ENCODE measurements at places on chromosomes 1 and 21.

DNA sequence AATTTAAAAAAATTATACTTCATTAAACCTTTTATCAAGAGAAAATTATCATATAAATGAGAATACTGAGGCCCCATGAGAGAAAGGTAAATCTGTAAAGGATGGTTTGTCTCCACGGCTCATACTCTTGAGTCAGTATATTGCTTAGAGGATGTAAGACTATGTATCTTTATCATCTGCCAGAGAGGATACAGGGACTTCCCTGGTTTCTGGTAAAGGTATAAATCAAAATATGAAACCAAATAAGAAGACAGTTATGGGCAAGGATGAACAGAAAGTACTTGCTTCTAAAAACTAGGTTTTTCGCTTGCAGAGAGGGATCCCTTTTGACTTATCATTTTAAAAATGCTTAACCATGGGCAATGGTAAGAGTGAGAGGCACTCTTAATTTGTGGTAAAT, 112.4 kb downstream of the POU2F1 start:
- DNase-seq, result no peak

GRCh38 chr1:50665413-50665812, 242.2 kb upstream of the DMRTA2 start:
- no peak for DNase-seq

DNA sequence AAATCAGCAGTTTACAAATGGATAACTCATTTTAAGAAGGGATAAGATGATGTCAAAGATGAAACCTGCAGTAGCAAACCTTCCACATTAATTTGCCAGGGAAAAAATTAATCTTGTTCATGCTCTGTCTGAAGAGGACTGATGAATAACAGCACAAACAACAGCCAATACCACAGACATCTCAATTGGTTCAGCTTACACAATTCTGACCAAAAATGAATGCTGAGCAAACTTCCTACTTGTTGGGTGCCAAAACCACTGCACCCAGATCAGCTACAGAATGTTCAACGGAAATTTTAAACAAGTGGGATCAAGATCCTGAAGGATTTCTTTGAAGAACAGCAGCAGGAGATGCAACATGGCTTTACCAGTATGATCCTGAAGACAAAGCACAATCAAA, 98.3 kb downstream of the COQ8A start:
- no peak for DNase-seq

GRCh38 chr21:46114963-46115362, 17.1 kb downstream of the COL6A2 start:
- no peak for DNase-seq

GRCh38 chr1:82465024-82465423, 664.3 kb downstream of the ADGRL2 start:
- DNase-seq, result no peak

DNA sequence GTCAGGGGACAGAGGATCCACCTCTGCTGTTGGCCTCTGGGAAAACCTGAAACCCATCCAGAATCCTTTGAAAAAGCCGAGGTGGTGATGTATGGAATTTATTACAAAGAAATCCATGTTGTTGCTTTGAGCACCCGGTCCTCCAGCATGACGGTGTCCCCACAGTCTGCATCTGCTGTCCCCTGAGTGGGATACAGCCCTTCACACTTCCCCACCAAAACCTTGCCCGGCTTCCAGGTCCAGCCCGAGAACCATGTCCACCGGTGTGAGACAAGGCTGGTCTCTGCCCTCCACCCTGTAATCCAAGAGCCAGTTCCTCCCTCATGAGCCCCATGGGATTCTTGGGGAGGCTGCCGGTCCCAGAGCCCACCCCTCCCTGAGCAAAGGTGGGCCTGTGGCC, 70.5 kb downstream of the STUM start:
- no peak for DNase-seq

DNA sequence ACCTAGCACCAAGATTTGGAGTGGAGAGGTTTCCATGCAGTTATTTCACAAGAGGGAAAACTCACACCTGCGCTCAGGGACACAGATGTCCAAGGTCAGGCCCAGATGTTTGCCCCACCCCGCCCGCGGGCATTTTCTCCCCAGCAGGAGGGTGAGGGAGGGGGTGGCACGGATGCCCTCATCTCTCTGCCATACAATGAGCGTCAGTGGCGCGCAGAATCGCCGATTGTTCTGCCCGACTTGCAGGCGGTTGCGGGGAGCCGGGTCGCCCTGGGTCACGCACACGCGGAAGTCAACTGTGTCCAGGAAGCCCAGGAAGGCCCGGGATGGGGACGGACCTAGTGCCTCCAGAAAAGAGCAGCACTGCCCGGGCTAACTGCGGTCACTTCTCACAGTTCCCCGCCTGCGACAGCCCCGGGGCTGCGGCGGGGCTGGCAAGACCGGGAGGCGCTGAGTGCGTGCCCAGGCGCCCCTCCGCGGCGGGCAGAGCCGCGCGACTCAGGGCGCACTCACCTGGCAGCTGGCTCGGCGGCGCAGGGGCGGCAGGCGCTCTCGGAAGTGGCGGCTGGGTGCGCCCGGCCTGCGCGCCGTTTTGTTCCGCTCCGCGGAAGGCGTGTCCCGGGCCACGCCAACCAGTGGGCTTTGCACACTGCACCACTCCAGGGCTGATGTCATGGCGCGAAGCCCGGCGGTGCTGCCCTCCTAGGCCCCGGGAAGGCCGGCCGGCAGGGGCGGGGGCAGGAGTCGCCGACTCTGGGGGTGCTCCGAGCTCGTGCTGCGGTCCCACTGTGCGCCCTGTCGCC, at the start of gene CSRP1:
CSRP1 (minus strand) TSS at position 567 of the 803 bp plus-strand sequence. CDS start 10,820 bp downstream, outside the sequence.
- DNase-seq, result peak; percentile 65

GRCh38 chr1:163610486-163610885, 288.7 kb downstream of the NUF2 start:
- DNase-seq, result no peak

DNA sequence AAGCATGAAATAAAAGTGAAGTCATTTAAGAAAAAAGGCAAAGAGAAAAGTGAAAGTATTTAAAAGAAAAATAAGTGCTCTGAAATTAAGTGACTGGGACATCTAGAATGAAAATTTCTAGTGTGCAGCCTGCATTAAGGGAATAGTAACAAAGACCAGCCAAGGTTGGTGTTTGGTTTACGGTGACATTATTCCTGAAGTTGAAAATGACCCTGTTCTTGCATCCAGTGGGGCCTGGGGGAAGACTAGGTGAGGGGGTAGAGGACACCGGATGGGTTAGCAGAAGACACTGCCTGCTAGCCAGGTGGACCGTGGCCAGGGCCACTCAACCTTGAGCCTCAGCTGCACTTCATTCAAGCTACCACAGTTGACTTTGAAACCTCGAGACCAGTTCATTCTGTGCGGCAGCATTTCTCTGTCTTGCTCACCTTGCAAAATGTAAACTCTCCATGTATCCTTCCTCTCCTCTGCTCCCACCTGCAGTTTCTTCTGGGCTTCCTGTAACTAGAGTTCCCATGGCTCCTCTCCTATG, 14.3 kb upstream of the KCNK1 start:
- DNase-seq, result no peak

DNA sequence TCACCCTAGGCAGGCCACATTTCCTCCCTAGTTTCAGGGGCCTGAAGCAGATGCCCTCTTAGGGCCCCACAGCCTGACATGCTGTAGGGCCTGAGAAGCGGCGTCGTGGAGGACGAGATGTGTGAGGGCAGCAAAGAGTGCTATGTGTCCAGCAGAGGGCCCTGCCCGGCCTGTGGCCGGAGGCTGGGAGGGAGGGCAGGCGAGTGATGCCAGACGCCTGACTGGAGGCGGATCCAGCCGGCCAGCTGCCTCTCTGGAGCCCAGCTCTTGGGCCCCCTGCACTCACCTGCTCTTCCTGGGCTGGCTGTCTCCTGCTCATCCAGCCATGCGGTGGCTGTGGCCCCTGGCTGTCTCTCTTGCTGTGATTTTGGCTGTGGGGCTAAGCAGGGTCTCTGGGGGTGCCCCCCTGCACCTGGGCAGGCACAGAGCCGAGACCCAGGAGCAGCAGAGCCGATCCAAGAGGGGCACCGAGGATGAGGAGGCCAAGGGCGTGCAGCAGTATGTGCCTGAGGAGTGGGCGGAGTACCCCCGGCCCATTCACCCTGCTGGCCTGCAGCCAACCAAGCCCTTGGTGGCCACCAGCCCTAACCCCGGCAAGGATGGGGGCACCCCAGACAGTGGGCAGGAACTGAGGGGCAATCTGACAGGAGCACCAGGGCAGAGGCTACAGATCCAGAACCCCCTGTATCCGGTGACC, at the start of gene GPR37L1:
GPR37L1 (plus strand) TSS at position 279 of the 697 bp plus-strand sequence; CDS start at position 326, 47 bp downstream.
- DNase-seq, result no peak

DNA sequence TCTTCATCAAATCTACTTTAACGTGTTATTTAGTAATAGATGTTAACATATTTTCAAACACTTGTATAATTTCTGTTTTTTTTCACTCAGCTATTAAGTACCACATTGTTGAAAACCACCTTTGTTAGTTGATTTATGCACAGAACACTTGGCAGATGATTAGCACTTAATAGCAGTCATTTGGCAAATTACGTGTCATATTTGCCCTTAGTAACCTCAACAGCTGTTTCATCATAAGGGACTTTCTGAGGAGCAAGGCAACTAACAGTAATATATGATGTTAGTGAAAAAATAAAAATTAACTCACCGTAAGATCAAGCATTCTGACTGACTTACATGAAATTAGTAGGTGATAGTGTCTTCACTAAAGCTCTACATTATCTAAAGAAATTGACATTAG, 186.4 kb downstream of the HMCN1 start:
- DNase-seq, result no peak

DNA sequence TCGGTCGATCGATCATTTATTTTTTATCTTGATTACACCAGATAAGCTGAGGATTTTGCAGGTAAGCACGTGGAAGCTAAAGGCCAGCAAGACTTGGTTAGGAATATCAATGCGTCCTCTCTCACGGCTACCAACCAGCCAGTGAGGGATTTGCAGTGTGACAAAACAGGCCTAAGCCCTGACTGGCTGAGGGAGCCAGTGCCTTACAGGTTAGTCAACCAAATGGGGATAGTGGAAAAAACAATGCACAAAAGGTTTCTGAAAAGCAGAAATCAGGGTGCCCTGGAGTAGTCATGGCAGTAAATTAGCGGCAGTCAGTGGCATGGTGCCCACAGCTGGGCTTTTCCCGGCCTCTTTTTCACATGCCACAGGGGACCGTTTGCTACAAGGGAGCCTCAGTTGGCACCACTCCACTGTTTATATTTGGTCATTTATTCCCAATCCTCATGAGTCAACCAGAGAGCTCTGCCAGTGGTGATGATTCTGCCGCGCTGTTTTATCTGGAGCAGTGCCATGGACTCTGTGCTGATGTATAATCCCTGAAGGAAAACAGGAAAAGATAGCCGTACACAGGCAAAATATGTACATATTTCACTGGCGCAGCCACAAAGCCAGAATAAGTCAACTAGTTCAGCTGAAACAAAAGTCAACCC, 167.6 kb downstream of the RHOU start:
- no peak for DNase-seq

- no peak for DNase-seq
Measured at GRCh38 chr21:31710586-31710985, 21.3 kb downstream of the SCAF4 start.

DNA sequence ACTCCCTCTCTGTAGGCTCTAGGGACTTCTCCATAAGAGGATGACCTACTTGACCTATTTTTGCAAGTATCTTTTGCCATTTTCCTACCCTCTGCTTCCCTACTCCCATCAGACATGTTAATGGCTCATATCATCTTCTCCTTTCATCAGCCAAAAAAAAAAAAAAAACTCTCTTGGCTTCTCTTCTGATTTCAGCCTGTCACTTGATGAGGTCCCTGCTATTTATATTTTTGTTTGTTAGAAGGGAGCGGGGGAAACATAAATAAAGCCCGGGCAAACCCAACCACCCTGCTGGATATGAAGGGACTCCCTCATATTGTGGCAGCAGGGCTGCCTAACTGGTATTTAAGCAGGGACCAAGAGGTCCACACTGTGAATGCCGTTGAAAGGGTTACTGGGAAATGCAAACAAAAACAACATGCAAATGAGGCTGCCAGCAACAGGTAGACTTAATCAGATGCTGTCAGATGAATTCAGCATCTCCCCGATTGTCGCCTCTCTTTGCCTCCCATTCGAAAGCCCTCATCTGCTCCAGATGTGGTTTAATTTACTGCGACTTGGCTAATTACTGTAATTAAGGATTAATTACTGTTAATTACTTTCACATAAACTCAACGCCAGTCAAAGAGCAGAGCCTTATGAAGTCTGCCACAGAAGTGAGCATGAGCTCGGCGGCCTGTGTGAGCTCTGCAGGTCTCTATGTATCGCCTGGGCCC, 172.3 kb downstream of the PBX1 start:
- no peak for DNase-seq

Measured in stimulated activated CD8-positive, alpha-beta memory T cell treated with anti-CD3 and anti-CD28 coated beads, Interleukin-4, amount 100 ng/mL, for 4 hours (primary cell).